Cardiac septum (tissue), 1 donor: ENCODE measurements at places on chromosomes 7 and 10. TPM values are rescaled to one million over a fixed set of nuclear protein-coding genes. Genes with fewer than 3 reads are reported as not detected.

DNA sequence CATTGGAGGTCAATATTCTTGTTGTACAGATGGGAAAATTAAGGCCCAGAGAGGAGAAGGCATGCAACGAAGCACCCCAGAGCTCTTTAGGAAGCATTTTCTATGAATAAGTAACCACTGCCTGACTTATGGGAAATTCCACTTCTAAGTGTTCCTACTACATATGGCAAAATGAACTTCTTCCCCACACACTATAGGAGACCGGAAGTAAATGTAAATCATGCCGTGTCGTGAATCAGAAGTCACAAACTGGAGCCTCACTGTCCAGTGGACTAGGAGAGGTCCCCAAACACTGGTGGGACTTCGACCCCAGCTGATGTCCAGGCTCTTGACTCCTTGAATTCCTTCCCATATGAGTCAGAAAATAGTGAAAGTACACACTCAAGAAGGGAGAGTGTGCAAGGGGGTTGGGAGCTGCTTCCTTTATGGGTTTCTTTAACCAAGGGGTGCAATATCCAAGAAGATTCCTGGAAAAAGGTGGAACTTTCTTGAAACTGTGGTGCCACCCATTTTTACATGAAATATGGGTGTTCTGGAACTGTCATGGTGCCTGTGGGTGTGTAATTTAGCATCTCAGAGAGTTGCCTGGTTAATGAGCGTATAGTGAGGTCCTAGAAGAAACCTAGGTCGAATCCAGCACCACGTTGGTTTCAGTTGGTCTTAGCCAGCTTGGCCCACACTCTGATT is 6.7 kb downstream of the RASSF4 start:
- no peak for DNase-seq

DNA sequence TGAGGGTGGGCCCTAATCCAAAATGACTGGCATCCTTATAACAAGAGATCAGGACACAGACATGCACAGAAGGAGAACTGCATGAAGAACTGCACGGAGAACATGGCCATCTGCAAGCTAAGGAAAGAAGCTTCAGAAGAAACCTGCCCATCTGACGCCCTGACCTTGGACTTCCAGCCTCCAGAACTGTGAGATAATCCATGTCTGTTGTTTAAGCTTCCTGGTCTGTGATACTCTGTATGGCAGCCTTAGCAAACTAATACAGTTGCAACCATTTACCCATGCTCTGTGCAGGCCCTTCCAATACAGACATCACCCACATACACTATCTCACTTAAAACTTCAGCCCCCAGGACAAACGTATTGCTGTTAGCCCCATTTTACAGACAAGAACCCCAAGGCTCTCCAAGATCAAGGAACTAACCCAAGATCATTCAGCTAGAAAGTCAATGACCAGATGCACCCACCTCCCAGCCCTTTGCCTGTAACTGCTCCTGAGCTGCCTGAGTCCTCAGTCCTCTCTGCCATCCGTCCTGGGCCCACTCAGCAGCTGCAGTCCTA is 39.7 kb downstream of the DLG5 start:
- no peak for DNase-seq

GRCh38 chr7:87220734-87221215 is 1.2 kb upstream of the TMEM243 start:
- DNase-seq, result no peak

- no peak for DNase-seq
Measured at GRCh38 chr10:17273403-17273802, 45.4 kb downstream of the VIM start.

DNA sequence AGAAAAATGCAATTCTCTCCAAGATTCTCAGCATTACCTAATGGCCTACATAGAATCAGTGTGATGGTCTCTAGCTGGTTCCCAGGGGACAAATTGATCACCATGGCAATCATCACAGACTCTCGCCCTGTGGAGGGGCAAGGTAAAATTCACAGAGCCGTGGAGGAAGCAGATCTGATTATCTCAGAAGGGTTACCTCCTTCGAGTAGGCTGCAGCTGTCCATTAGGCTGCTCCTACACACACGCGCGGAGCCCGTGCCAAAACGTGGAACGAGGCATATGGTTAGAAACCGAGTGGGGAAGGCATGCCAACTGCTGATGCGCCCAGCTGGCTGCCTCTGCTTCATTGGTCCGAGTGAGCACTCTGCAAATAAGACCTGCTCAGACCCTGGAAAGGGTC is 52.8 kb upstream of the PTER start:
- DNase-seq, result no peak

Gene GJD4
- not detected for total RNA-seq

Gene COL28A1
- total RNA-seq, result 0.51 TPM

DNA sequence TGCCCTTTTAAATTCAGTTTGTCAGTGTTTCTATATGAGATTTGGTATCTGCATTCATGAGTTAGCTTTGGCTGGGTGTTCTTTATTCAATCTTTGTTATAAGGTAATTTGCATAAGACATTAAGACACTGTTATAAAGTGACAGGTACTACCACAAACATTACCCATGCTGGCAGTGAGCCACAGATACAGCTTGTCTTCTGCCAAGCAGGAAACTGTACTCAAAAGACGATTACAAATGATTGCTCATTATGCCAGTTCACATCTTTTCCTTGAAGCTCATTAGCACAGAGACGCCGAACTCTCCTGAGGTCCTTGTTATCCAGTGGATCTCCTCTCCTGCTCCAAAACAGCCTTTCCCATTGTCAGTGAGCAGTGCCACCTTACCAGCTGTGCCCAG is 30.4 kb downstream of the AMPH start:
- no peak for DNase-seq

DNA sequence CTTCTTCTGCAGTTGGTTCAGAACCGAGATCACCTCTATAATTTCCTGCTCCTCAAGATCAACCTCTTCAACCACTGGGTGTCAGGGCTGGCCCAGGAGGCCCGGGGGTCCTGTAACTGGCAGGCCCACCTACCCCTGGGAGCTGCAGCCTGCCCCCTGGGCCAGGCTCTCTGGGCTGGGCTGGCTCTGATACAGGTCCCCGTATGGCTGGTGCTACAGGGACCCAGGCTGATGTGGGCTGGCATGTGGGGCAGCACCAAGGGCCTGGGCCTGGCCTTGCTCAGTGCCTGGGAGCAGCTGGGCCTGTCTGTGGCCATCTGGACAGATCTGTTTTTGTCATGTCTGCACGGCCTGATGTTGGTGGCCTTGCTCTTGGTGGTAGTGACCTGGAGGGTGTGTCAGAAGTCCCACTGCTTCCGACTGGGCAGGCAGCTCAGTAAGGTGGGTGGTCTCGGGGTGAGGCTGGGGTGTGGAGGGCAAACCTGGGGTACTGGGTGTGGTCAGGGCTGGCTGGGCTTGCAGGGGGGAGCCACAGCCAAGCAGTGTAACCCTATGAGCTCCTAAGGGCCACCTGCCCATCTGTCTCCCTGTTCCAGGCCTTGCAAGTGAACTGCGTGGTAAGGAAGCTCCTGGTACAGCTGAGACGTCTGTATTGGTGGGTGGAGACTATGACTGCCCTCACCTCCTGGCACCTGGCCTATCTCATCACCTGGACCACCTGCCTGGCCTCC is 4.2 kb downstream of the TMEM270 start:
- DNase-seq, result no peak

DNA sequence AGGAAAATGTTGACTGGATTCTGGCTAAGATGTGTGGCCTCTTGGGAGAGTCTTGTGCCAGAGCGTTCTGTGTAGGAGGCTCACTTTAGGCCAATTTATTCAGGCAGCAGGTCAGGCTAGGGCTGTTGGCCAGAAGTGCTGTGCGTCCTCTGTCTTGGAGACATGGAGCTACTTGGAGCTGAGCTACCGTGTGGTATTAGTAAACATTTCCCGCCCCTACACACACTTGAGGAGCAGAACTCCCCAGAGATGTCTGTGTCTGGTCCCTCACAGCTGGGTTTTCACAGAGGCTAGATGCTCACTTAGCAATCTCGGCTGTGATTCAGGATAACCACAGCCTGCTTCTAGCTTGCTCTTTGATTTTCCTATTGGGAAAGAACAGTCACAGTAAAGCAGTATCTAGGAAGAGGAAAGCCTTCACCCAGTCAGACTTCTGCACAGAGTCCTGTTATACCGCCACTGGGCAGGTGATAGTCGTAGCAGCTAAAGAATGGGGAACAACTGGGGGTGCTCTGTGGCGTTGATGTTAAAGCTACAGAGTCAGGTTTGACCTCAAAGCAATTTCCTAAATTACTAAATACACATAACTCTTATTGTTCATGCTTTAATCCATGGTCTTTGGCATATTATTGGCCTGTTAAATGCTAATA is 86.7 kb downstream of the MDFIC start:
- DNase-seq, result peak; percentile 81

DNA sequence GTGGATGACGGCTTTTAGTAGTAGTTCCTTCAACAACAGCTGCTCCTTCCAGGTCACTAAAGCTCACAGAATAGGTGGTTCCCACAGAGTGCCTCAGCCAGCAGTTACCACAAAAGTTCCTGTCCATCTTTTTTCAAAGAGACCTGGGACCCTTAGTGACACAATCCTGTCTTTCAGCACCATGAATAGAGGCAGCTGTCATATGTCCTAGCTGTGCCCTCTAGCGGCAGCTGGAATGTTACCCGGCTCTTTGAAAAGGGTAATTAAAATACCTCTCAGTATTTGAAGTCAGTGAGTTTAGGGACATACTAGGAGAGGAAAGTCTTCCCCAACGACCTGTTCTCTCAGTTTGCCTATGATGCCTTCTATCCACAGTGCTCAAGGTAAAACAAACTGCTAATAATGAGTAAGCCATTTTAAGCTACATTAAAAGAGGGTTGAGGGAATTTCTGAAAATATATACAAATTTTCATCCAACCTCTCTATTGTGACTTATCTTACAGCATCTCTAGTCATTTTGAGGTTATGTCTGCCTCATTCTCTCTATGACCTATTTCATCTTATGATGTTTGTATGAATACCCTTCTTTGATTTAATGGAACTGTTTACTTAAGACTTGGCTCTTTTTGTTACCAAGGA is 290.8 kb downstream of the NXPH1 start:
- no peak for DNase-seq

GRCh38 chr10:75431180-75432111 is at the start of gene LRMDA:
TSS of gene LRMDA (plus strand) at chr10:75431624.
- peak; percentile 83 for DNase-seq

DNA sequence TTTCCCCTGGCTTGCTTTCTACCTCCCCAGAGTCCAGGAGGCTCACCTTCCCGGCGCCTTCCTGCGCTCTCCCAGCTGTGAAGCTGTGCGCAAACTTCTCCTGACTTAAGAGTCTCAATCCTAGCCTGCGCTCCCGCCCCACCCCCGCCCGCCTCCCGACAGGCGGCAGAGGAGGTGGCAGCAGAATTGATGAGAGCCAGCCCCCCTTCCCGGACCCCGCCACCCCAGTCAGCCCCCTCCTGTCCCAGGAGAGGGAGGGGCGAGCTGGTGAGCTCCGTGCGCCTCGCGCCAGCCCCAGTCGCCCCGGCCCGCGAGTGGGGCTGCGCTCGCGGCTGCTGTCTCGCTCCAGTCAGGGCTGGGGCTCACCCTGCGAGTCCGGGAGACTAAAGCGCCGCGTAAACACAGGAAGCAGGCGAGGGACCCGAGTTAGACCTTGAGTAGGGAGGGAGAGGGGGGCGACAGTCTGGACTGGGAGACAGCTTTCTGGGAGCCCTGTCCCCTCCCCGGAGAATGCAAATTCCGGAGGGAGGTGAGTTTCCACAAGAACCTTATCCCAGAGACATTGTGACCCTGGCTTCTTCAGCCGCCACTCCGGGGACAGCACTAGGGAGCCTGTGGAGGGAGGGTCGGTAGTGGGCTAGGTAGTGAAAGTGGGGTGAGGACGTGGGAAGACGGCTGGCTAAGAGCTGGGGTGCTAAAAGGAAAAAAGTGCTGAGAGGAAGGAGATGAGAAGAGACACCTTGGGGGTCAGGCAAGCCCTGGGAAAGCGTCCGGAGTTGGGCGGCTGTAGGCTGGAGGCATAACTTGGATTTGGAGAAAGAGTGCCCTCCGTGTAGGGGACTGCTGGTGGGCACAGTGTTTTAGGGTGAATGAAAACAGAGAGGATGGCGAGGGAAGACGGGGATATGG is at the start of gene CALCR:
Gene CALCR, minus strand, starts transcription at position 79 of the 909 bp plus-strand sequence. CDS start 87,743 bp downstream, outside the sequence.
- no peak for DNase-seq

Gene STOX1
- total RNA-seq, result 0.19 TPM

GRCh38 chr7:130021105-130021834 is 29.9 kb downstream of the ZC3HC1 start:
- DNase-seq, result no peak

- DNase-seq, result no peak
Measured at GRCh38 chr10:21849607-21850006, 153.9 kb downstream of the DNAJC1 start.
